ENCODE measurements at places on chromosomes 11 and 22. TPM values are rescaled to one million over a fixed set of nuclear protein-coding genes. Genes with fewer than 3 reads are reported as not detected.

- H3K36me3 ChIP-seq: no peaks in the 10 kb centered on the region
- no peak for DNase-seq
- H3K27me3 ChIP-seq: no peaks in the 10 kb centered on the region
- no peak overlapping the region for H3K27ac ChIP-seq
- H3K4me1 ChIP-seq: peaks cover 21% of the 10 kb centered on the region
These were observed 17.8 kb upstream of the TP53I11 start for GRCh38 chr11:44968510-44968909.

DNA sequence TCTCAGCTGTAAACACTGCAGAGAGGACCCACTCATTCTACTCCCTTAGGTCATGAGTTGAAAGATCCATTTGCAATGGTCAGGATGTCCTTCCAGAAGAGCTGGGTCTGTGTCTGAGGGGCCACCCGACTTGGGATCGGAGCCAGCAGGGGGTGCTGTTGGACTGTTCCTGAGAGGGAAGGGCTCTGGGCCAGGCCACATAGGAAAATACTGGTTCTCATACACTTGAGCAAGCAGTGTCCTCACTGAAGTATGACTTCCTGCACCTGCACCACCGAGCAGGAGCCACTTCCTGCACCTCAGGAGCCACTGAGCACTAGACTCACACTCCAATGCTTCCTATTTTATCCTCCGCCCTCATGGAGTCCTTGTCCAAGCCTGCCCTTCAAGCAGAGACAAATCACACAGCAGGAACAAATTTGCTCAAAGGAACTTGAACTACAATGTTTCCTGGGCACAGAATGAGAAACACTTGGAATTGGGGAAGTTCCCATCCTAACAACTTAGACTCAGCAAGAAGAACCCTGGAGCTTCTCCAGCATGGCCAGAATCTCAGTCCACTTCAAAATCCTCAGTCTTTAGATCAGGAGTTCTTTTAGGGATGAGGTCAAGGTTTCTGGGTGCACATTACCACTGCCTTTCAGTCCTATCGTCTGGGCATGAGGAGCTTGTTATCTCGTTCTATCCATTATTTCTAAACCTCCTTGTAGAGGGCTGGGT lies 36.6 kb upstream of the VPREB1 start:
- no peak overlapping the region for H3K4me3 ChIP-seq
- DNase-seq: peak; percentile 84
- no peaks in the 10 kb centered on the region for H3K27me3 ChIP-seq
- H3K4me1 ChIP-seq: peaks cover 23% of the 10 kb centered on the region

GRCh38 chr11:125211948-125212340 lies 47.4 kb downstream of the PKNOX2 start:
- H3K27ac ChIP-seq: peak overlapping the region; percentile 65
- H3K4me1 ChIP-seq: peaks cover 31% of the 10 kb centered on the region
- H3K4me3 ChIP-seq: no peak overlapping the region
- no peak for DNase-seq

DNA sequence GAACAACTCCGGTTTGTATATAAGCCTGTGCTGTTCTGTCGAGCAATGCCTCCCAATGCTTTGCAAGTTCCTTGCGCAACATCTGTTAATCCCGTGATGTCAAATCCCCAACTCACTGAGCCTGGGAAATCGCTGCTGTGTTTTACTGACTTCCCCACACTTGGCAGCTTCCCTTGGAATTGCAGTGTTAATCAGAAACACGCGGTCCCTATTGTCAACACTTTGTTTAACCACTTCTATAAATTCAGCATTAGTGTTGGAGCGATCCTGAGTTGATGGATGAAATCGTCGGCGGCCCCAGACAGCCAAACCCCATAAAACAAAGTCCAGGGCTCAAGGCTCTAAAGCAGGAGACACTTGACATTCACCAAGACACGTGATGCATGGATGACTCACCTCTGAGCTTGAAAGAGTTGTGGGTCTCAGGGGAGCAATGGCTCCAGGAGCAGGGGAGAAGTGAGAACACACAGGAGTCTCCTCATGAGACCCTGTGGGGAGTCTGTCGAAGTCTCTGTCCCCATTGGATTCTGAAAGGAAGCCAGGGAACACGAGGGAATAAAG lies 555.3 kb downstream of the MIAT start:
- no peaks in the 10 kb centered on the region for H3K27me3 ChIP-seq
- no peak overlapping the region for H3K4me3 ChIP-seq
- no peak overlapping the region for H3K27ac ChIP-seq
- H3K36me3 ChIP-seq: no peaks in the 10 kb centered on the region
- no peaks in the 10 kb centered on the region for H3K4me1 ChIP-seq

GRCh38 chr22:27616033-27616432 lies 185.5 kb downstream of the MN1 start:
- H3K36me3 ChIP-seq: no peaks in the 10 kb centered on the region
- no peaks in the 10 kb centered on the region for H3K4me1 ChIP-seq
- no peak for DNase-seq
- H3K27ac ChIP-seq: no peak overlapping the region

DNA sequence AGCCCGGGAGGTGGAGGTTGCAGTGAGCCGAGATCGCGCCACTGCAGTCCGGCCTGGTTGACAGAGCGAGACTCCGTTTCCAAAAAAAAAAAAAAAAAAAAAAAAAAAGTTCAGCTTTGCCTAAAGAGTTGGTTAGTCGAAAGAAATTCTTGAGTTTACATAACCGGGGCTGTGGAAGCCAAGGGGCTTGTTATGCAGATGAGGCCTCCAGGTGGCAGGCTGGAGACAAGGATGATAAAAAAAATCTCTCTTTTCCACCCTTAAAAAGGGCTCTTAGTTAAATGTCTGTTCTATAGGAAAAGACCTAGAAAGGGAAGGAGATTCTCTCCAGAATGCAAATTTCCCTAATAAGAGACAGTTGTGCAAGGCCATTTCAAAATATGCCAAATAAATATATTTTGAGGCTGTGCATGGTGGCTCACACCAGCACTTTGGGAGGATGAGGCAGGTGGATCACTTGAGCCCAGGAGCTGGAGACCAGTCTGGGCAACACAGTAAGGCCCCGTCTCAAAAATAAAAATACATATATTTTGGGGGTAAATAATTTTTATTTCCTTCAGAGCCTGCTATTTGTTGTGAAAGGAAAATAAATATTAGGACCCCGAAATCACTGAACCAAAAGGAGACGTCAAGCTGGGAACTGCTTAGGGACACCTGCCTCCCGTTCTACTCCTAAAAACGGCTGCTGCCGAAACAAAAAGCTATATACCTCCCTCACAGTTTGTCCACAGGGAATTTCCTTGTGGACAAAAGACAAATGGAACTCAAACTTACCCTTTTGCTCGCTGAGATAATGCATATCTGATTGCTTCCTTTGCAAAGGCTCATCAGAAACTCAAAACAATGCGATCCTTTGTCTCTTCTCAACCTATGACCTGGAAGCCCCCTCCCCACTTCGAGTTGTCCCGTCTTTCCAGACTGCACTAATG lies 2.4 kb upstream of the IFITM2 start:
- no peak overlapping the region for H3K27ac ChIP-seq
- DNase-seq: no peak
- peaks cover 5% of the 10 kb centered on the region for H3K4me1 ChIP-seq
- H3K27me3 ChIP-seq: peaks cover 10% of the 10 kb centered on the region

- no peak overlapping the region for H3K27ac ChIP-seq
- H3K4me3 ChIP-seq: peak overlapping the region; percentile 36
- peaks cover 45% of the 10 kb centered on the region for H3K27me3 ChIP-seq
- H3K36me3 ChIP-seq: no peaks in the 10 kb centered on the region
- no peak for DNase-seq
These were observed 91.3 kb upstream of the KCNQ1OT1 start for GRCh38 chr11:2791139-2791520.

DNA sequence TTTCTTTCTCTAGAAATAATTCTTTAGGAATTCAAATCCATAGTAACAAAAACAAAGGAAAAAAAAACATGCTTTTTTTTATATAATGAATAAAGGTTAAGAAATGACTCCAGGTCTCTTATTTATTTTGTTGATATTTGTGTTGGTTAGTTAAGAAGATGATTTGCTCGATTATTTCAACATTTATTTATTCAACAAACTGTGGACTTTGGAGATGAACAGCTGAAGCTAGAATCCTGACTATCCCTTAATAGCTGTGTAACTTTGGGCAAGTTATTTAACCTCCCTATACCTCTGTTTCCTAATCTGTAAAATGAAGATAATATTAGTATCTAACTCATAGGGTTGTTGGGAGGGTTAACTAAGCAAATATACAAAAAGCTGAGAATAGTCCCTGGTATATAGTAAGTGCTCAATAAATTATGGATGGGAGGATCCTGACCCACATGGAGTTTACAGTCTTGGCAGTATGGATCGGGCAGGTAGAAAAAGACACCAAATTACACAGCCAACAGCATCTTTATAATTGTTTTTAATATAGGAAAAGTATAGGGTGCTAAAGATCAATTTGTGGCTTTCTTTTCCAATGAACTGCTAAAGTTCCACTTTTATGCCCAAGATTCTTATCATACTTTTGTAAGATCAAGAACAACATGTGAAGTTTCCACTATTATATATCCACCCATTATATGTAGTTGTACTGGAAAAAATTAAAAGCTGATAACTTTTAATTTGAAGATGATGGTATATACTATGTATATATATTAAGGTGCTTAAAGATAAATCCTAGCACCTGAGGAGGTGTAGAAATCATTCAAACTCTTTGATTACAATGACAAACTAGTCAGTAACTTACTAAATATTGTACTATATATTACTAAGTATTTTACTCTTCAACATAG lies 1.3 kb upstream of the CAT start:
- H3K4me3 ChIP-seq: peak overlapping the region; percentile 92
- H3K4me1 ChIP-seq: peaks cover 9% of the 10 kb centered on the region
- H3K27ac ChIP-seq: no peak overlapping the region
- no peak for DNase-seq

GRCh38 chr11:19777377-19778102 lies 64.9 kb downstream of the NAV2 start:
- H3K27ac ChIP-seq: no peak overlapping the region
- peak overlapping the region; percentile 16 for H3K4me3 ChIP-seq
- H3K4me1 ChIP-seq: no peaks in the 10 kb centered on the region

DNA sequence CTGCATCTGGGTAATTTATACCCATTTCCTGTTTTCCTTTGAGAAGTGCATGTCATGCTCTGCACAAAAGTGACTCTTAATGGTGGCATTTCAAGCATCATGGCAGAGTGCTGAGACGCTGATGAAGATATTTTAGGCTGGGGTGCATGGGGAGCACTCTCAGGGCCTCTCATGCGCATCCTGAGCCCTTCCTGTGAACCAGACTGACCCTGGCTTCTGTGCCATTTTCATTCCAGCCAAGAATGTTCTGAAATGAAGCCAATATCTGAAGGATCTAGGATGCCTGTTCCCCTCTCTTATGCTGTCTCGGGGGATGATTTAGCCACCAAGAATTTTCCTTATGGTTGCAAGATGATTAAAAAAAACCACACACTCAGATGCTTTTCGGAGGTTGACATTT lies 61.5 kb downstream of the MIAT start:
- DNase-seq: no peak
- H3K36me3 ChIP-seq: peaks cover 25% of the 10 kb centered on the region
- no peak overlapping the region for H3K27ac ChIP-seq
- H3K4me1 ChIP-seq: peaks cover under 1% of the 10 kb centered on the region
- no peak overlapping the region for H3K4me3 ChIP-seq

- no peaks in the 10 kb centered on the region for H3K4me1 ChIP-seq
- no peak for DNase-seq
- no peak overlapping the region for H3K27ac ChIP-seq
- no peak overlapping the region for H3K4me3 ChIP-seq
These were observed 64.6 kb downstream of the PPFIBP2 start for GRCh38 chr11:7578276-7578955.

DNA sequence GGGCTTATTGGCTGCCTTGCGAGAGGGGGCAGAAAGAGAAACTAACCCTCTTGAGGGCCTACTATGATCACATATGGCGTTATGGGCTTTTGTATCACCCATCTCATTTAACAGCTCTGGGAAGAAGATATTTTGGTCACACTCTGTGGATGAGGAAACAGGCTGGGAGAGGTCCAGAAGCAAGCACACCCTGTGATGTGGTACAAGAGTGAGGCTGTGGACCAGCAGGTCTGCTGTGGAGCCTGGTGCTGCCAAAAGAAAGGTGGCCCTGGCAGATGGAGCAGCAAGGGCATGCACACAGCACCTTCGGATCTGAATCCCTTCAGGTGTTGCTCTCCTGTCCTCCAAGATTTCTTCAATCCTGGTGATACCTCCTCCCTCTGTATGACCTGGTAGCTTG lies 64.1 kb downstream of the KCNC1 start:
- H3K4me1 ChIP-seq: no peaks in the 10 kb centered on the region
- no peak overlapping the region for H3K27ac ChIP-seq
- H3K36me3 ChIP-seq: no peaks in the 10 kb centered on the region

GRCh38 chr22:35394011-35394312 lies 6.0 kb upstream of the MCM5 start:
- H3K27ac ChIP-seq: no peak overlapping the region
- no peaks in the 10 kb centered on the region for H3K27me3 ChIP-seq
- no peak for DNase-seq
- H3K4me1 ChIP-seq: no peaks in the 10 kb centered on the region

DNA sequence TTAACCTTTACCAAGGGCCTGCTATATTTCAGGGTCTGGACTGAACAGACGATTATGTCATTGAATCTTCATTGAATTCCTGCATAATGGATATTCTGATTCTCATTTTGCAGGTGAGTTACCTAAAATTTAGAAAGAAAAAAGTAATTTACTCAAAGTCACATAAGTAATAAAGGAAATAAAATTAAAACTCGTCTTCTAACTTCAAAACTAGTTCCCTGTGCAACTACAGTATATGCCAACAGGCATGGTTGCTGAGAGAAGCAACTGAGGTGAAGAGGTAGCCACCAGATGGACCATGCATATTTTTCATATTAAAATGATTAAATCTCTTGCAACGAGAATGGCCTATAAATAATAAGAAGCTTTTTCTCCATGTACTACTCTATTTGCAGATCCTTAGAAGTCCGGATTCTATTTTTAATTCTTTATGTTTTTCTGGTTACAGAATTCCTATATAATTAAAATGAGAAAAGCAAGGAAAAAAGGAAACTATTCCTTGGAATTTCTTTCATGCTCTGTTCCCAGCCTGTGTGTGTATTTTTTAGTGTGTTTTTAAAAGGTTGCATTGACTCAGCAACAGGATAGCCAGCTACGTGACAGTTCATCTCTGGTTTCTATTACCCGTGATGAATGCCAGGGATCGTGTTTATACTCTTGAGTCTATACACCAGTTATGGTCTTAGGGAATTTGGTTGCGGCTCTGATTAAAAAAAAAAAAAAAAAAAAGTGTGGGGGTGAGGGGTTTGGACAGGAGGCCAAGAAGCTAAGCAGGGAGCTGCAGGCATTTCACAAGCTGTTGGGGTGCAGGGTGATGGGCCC lies 186.8 kb downstream of the ETS1 start:
- no peak overlapping the region for H3K27ac ChIP-seq
- no peak overlapping the region for H3K4me3 ChIP-seq
- no peaks in the 10 kb centered on the region for H3K27me3 ChIP-seq
- H3K4me1 ChIP-seq: no peaks in the 10 kb centered on the region

Gene OR52I2
- 0.07 TPM for polyA plus RNA-seq

Gene PTDSS2
- polyA plus RNA-seq: 24.1 TPM

Gene OR51B2
- polyA plus RNA-seq: 0.07 TPM

Gene TECTA
- polyA plus RNA-seq: 0.71 TPM

Gene OR4A16
- 0.07 TPM for polyA plus RNA-seq
